A549 (cell line): ENCODE measurements at places on chromosomes 13 and 19. TPM values are rescaled to one million over a fixed set of nuclear protein-coding genes. Genes with fewer than 3 reads are reported as not detected.

- DNase-seq = no peak
These were observed 814 bp downstream of the S1PR2 start for GRCh38 chr19:10230173-10230860.

Gene SELENOV
- not detected in 3 replicates for polyA plus RNA-seq

- no peak for DNase-seq
These were observed 184.1 kb downstream of the PCDH17 start for GRCh38 chr13:57815600-57815999.

GRCh38 chr13:41456768-41457588 is at the start of gene RGCC:
RGCC (plus strand) TSS chr13:41457550; CDS start chr13:41457708, 158 bp downstream.
- peak; percentile 40 for DNase-seq

DNA sequence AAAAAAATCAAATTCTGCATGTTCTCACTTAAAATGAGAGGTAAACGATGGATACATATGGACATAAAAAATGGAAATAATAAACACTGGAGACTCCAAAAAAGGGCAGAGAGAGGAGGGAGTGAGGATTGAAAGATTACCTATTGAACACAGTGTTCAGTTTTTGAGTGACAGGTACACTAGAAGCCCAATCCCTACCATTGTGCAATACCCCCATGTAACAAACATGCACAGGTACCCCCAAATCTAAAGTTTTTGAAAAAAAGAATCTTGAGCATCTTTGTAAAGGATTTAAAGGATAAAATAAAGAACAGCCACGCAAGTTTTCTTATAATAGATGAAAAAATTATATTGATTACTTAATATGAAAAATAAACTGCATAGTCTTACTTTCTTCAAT is 16.7 kb upstream of the CLC start:
- no peak for DNase-seq

DNA sequence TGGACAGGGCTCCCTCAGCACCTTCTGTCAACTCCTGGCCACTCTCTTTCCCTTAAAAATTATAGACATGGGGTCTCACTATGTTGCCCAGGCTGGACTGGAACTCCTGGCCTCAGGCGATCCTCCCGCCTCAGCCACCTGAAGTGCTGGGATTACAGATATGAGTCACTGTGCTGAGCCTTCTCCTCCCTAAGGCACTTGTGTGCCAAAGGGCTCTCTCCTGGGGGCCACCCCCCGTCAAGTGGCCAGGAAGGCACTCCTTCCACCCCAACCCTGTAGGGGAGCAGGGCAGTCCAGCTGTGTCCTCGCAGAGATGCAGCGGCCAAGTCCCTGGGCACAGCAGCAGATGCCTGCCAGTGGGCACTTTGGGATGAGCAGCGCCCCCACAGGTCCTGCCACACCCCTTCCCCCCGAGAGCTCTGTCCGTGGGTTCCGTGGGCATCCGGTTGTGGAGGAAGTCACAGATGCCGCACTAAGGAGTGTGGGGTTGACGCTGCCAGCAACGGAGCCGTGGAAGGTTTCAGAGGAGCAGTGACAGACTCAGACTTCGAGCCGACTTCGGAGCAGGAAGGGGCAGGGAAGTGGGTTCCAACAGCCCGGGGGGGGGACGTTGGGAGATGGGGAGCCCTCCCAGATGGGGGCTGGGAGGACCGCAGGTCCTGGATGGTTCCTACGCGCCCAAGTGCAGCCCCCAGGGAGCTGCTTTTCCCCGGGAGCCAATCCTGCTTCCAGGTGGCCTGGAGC is 3.3 kb upstream of the UQCR11 start:
- no peak for DNase-seq

- peak; percentile 7 for DNase-seq
These were observed 1690.7 kb downstream of the SLITRK5 start for GRCh38 chr13:89361909-89362308.

Gene IFNL1
- not detected in 3 replicates for polyA plus RNA-seq

GRCh38 chr19:42601811-42602443 is 7.2 kb upstream of the CEACAM8 start:
- peak; percentile 34 for DNase-seq

DNA sequence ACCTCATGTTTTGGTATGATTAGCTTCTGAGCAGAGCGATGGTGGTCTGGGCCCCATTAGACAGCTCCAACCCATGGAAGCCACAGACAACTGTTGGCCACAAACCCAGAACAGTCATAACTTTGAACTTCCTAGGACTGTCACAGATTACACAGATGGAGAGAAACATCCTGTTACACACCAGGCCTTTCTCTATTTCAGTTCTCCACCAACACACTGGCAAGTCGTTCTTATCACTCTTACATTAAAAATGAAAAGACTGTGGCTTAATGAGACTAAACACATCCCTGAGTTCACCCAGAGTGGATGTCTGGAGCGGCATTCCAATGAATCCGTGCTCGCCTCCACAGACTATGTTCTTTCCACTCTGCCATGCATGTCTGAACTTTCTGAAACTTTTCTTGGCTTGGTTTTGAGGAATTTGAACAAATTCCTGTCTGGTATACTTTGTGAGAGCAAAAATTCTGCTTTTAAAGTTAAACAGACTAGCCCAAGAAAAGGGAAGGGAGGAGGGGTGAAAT is 109.1 kb downstream of the NALCN start:
- no peak for DNase-seq

DNA sequence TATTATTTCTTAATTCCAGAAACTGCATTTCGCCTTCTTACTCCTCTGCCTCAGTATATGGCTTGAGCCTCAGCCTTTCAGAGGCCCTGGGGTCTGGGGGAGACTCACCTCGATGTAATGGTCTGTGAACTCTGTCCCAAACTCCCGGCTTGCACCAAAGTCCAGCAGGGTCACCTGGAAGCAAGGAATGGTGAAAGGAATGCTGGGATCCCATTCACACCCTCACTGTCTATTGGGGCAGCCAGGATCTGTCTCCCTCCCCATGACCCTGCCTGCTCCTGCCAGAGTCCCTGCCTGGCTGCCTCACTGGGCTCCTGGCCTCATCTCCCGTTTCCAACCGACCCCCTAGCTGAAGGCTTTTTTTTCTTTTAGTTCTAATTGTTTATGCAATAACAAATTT is 5.4 kb upstream of the NUMBL start:
- no peak for DNase-seq

Gene IZUMO2
- polyA plus RNA-seq = not detected in 3 replicates

Gene HNRNPA1L2
- 5.8 to 6.3 TPM (median 6.2 TPM) in 3 replicates for polyA plus RNA-seq

GRCh38 chr19:38197937-38198704 is 25.9 kb downstream of the DPF1 start:
- DNase-seq = no peak

Gene DNMT1
- 85.2 to 90.5 TPM (median 86.3 TPM) in 3 replicates for polyA plus RNA-seq

GRCh38 chr19:17716309-17716929 is 2.9 kb upstream of the MAP1S start:
- DNase-seq = no peak

- DNase-seq = no peak
These were observed 900.1 kb downstream of the PCDH9 start for GRCh38 chr13:66329988-66330451.

DNA sequence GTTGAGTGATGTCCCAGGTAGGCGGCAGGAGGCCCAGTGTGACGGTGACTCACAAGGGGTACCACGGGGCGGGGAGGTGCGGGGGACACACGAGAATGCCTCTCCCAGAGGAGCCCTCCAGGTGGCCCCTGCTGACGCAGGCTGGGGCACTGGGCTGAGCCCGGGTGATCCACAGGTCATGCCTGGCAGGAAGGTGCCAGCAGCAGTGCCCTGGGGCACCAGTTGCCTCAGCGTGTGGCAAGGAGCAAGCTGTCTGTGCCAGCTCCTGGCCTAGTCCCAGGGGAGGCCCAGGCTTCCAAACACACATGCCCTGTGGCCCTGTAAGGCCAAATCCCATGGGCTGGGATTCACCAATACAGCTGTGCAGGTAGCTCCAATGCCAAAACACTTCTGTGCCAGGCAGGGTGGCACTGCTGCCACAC is 28.0 kb downstream of the AKT2 start:
- no peak for DNase-seq

DNA sequence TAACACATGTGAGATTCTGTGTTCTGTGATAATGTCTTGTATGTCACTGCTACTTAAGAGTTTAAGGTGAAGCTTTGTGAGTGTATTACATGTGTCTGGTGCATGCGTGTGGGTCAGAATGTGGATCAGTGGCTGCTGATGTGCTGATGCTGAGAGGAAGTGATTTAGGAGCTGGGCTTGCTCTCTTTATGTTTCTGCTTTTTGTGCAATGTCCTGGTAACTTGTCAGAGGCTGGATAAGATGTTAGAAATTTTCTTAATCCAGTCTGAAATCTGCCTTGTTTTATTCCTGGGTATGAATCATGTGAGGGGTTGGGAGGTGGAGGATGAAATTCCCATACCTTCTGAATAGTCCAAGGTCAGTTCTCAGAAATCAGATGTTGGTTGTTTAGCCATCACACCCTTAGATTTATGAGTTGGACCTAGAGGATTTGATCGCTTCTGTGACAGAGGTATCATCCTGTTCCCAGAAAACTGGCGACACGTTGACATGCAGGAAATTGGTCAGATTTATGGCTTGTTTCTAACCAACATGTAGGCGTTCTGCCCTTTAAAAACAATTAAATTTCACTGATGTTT is 24.5 kb upstream of the CXCL17 start:
- no peak for DNase-seq

DNA sequence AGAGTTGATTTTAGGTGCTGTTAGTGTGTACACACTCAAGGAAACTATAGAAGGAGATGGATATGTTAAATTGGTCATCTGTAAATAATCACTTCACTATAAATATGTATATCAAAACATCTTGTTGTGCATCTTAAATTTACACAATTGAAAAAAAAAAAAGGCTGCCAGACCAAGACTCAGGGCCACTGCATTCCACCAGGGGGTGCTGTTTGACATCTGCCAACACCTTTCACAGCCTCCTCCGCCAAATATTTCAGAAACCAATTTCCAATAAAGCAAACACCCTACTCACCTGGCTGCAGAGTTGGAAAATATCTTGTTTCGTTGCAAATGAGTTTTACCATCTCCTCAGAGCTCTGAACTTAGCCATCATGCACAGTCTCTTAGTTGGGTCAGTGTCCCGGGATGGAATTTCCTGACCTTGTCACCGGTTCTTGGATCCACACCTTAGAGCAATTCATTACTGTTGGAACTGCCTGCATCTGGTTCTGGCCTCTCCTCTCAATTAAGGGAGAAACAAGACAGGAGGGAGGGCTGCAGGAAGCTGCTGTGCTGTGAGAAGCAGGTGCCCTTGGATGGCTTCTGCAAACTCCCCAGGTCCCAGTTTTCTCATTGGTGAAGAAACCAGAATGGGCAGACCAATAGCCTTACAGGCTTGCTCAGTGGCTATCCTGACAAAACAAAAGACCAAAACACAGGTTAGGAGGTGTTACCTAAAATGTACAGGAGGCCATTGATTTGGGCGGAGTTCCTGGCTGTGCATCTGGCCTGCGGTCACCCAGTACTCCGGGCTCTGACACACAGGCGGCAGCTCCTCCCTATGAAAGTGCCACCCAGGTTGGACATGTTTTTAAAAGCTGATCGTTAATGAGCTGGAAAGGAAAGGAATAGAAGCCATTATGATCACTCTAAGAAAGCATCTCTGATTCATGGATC is 746.6 kb downstream of the UQCRFS1 start:
- DNase-seq = peak; percentile 66

Gene ZNF28
- 0.76 to 1.3 TPM (median 1.3 TPM) in 3 replicates for polyA plus RNA-seq

- no peak for DNase-seq
These were observed 477.3 kb downstream of the KLF12 start for GRCh38 chr13:73656863-73657262.

- DNase-seq = no peak
These were observed 89.7 kb downstream of the FRY start for GRCh38 chr13:32121316-32121715.

Gene KIR2DL4
- not detected in 3 replicates for polyA plus RNA-seq

DNA sequence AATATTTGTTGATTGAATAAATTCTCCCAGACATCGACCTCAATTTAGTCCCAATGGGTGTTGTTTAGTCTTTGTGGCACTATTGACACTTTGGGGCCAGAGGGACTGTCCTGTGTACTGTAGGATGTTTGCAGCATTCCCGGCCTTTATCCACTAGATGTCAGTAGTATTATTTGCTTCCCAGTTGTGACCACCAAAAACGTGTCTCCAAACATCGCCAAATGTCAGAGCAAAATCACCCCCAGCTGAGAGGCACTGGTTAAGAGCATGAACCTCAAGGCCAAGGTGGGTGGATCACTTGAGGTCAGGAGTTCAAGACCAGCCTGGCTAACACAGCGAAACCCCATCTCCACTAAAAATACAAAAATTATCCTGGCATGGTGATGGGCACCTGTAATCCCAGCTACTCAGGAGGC is 15.4 kb downstream of the NLRP12 start:
- DNase-seq = peak; percentile 85

- DNase-seq = no peak
These were observed 24.9 kb downstream of the RCN3 start for GRCh38 chr19:49552749-49553148.

DNA sequence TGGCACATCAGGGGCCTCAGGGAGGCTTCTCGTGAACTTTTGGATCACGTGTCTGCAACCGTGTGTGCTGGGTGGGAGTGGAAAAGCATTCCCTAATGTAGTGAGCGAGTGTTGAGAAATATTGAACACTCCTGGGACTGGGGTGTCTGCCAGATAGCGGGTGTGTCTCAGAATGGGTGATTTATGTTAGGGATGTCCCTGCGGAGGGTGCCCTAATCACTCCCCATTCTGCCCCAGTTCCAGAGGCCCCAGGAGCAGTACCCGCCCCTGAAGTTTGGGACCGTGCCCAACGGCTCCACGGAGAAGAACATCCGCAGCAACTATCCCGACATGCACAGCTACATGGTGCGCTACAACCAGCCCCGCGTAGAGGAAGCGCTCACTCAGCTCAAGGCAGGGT is 24.2 kb upstream of the GRWD1 start:
- DNase-seq = no peak

- DNase-seq = no peak
These were observed 83.4 kb downstream of the ATP8A2 start for GRCh38 chr13:25455146-25455545.

DNA sequence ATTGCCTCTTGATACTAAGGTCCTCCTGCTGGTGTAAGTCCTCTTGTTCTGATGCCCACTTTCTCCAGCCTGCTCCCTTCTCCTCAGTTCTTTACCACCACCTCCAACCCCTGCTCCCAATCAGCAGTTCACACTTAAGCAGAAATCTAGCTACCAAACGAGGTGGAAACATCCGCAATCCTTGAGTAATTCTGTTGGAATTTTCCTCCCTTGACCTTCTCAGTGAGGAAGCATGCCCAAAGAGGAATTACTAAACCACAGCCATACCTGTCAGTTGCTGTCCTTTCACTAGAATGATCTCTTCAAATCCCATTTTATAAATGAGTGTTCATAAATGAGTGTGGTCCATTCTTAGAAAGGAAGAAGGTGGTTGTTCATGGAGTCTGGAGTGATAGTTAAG is 289.9 kb downstream of the DACH1 start:
- DNase-seq = no peak

Gene TGFBR3L
- polyA plus RNA-seq = 0.70 to 1.4 TPM (median 1.2 TPM) in 3 replicates

GRCh38 chr13:110236831-110237261 is 70.1 kb downstream of the COL4A1 start:
- no peak for DNase-seq

Gene IGFL1
- 1.0 to 1.9 TPM (median 1.1 TPM) in 3 replicates for polyA plus RNA-seq

DNA sequence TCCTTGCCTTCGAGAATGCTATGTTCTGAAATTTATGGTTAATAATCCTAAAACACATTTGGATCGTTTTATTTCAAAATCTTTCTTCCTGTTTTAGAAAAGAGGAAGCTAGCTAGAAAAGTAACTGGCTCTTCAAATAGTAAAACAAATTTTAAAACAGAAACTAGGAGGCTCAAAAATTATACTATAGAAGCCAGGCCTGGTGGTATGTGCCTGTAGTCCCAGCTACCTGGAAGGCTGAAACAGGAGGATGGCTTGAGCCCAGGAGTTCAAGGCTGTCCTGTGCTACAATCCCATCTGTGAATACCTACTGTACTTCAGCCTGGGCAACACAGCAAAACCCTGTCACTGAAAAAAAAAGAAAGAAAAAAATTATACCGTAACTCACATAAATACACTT is 57.9 kb downstream of the ELF1 start:
- DNase-seq = no peak

Gene TMEM145
- 3.6 to 5.1 TPM (median 4.3 TPM) in 3 replicates for polyA plus RNA-seq
